ENCODE measurements at places on chromosomes 1 and 21.

DNA sequence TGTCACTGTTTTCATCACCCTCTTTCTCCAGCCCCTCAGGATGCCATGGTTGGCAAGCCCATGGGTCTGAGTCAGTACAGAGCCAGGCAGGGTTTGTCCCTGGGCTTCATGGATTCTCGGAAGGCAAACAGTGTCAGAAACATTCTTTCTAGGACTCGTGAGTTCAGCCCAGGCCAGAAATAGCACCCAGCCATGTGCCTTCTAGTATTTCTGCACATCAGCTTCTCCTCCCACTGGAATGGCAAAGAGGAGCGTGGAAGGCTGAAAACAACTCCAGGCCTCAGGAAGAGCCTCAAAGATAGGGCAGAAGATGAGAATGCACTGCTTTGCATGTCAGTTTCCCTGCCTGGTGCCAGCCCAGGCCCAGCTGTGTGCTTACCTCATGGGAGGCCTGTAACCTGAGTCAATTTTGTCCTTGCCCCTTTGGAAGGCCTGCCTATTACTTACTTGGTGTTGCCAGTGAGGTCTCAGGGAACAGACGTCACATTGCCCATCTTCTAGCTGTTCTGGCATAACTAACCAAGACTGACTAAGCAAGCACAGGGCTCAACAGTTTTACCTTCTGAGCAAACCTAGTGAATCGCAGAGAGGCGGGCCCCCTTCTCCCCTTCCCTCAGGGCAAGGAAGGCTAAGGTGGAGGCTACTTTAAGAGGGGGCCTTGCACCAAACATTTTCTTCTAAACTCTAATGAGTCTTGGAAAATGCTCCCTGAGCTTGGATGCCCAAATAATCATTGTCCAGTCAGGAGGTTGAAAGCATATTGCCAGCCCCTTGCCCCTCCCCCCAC, 42.4 kb downstream of the GLUL start:
- DNase-seq, result no peak

GRCh38 chr1:155083865-155084721, 5.5 kb downstream of the EFNA3 start:
- no peak for DNase-seq

GRCh38 chr1:36782785-36783184, 251.5 kb downstream of the GRIK3 start:
- DNase-seq, result no peak

DNA sequence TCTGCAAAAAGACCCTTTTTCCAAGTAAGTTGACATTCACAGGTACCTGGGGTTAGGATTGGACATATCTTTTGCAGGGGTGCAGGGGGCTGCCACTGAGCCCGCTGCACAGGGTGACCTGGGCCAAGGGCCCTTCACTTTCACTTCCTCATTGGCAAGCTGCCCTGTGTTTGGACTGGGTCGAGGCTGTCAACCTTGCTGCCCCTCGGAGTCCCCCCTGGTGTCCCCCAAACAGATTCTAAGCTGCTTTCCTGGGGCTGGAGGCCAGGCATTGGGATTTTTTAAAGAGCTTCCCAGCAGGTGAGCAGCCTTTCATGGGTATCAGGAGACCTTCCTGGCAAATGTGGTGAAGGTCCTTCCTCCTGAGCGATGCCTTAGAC, 7.9 kb upstream of the UMODL1 start:
- DNase-seq, result no peak

DNA sequence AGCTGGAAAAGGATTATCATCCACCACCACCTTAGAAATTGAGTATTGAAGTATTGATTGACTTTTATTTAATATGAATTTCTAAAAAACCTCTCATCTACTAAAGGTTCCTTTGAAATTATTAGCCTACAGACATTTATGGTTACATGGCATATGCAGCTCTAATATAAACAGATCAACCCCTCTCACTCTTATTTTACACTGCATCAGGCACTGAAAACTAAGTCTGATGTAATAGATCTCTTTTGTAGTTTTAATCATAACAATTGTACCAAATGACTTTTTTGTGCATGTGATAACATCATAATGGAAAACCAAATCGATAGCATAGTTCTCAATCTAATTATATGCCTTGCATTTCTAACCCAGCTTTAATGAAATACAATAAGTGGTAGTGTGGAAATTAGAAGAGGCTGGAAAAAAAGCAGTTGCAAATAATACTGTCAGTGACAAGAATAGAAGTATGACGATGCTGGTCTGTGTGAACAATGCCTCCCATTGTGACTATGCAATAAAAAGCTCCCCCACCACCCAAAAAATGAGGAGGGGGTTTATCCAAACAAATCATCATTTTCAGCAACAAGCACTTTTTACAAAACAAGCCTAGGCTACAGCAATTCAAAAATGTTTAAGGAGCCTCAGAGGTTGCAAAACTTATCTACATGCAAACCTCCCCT, 426.5 kb upstream of the NFIA start:
- no peak for DNase-seq

DNA sequence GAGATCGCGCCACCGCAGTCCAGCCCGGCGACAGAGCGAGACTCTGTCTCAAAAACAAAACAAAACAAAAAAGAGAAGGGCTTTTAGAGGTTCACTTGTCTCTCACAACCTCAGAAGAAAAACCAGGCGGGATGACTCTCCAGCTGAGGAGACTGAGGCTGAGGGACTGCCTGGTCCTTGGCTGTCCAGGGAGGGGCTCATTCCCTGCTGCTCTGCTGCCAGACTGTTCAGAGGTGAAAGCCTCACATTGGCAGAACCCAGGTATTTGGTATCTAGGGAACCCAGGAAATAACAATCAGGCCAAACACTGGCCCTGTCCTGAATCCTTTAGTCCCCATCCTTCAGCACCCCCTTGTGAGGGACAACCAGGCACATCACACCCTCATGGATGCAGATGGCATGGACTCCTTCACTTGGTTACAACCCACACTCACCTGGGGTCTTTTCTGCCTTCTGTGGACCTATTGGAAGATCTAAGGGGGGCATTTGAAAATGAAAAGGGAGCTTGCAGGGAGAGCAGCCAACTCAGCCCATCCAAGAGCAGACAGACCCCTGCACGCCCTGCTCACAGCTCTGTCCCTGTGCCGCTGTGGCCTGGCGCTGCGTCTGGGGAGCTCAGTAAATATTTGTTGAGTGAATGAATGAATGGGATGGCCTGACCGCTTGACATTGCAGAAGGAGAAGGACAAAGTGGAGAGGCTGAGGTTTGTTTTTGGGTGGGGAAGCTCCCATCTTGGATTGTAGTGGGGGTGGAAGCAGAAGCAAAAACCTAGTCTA, 33.4 kb downstream of the CD247 start:
- DNase-seq, result no peak

- DNase-seq, result no peak
These were observed 9.7 kb downstream of the C1orf216 start for GRCh38 chr1:35708952-35709351.

GRCh38 chr1:93638307-93638847, 43.3 kb downstream of the BCAR3 start:
- no peak for DNase-seq

DNA sequence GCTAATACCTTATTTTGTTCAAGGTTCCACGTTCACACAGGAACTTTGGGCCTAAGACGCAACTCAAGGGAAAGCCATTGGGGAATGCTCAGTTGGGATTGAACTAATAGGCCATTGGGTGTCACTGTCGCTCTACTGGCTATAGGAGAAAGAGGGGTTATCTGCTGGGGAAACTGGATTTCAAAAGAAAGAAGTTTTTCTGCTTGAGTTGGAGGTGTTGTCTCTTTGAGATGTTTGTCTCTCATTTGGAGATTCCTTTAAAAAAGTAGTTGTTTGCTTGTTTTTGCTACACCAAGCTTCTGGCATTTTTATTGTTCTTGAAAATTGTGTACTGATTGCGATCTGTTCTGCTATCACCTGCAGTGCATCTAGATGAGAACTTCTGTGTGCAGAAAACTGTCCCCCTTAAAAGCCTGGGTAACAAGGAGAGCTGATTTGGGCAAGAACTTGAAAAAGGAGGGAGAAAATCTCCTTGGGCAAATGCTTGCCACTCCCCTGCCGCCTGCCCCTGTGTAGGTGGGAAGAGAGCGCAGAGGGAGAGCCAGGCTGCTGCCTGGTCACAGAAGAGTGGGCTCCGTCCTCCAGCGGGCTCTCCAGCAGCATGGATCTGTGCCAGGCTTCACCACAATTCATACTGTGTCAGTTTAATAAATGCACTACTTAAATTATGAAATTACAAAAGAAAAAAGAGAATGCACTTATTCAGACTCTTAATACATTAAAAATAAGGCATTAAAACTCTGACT, 39.9 kb downstream of the PEX14 start:
- DNase-seq, result no peak

DNA sequence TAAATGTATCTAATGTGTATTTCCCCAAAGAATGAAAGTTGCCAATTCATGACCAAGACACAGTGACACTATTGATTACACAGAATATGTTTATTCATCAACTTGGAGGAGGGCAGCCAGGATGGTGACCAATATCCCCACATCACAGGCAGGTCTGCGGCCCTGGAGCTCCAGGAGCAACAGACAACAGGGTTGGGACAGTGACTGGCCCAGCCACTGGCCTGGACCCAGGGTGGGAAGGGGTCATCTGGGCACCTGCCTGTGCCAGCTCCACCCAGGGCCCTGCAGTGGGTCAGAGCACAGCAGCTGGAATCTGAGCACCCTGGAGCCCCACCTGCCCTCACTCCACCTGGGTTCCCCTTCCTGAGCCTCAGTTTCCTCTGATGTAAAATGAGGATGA, 466.1 kb downstream of the MATN1 start:
- no peak for DNase-seq

DNA sequence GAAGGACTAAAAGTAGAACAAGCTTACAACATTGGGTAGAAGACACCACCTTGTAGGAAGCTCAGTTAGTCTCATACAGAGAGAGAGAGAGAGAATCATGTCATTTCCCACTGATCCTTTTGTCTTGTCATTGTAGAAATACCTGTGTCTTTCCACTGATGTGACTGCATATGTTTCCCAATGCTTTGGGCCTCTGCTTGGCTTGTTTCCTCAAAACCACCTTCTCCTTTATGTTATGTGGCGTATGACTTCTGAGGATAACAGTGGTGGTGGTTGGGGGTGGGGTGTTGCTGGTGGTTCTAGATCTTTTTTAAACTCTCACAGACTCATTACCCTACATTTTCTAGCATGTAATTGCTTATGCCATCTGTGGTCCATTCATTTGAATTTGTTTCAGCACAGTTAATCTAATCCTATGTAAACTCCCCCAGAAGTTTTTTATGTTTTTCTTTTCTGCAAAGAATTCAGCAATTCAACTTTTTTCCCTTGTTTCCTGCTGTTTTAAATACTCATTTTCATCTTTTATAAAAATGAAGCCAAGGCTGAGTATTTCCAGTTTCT, 9.3 kb downstream of the RGL1 start:
- no peak for DNase-seq

DNA sequence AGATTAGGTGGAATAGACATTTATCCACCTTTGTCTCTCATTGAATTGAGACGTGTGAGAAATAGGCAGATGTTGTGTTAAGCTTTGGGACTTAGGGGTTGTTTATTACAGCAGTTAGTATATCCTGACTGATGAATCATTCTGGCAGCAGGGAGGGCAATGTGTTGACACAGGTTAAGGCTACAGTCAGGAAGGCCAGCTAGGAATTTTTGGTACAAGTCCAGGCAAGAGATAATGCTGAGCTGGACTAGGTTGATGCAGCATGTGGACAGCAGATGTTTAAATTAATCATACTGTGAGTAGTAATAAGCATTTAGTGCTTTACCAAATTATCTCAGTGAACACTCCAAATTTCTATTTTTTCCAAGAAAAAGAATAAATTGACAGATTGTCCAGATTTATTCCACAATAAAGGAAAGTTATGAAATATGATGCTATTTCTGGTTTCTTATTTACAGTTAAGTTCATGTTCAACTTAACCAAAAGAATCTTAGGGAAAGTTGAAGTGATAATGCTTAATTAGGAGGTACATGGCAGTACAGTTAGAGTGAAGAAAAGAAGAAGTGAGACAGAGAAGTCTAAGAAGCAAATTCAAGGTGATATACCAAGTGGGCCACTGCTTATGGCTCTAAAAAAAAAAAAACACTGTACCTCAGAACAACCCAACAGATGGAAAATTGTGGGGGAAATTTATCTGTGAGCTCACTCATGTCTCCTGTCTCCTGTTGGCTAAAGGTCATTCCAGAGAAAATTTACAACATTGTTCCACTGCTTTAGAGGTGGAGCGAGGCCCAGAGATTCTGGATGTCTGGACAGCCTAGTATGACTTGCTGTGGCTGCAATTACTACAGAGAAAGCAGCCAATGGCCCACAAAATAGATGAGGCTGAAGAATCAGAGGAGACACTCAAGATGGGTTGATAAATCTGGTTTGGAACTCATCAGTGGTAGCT, 102.7 kb upstream of the C21orf91 start:
- no peak for DNase-seq

DNA sequence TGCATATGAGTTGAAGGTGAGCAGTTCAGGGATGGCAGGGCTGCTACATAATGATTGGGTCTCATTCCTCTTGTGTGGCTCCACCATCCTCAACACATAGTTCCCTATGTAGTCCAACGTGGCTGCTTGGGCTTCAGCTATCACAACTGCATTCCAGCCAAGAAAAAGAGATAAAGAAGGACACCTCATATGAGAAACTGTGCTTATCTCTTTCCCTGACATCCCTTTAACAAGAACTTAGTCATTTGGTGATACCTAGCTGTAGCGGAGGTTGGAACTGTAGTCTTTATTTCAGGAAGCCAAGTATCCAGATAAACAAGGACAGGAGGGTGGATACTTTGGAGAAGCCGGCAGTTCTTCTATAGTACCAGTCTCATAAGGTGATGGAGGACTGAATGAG, 42.7 kb upstream of the DNASE2B start:
- DNase-seq, result no peak

GRCh38 chr1:6033986-6034749, 11.5 kb upstream of the KCNAB2 start:
- no peak for DNase-seq

GRCh38 chr21:29209696-29210095, 79.3 kb downstream of the MAP3K7CL start:
- no peak for DNase-seq

GRCh38 chr1:171233183-171233582, 15.1 kb upstream of the FMO1 start:
- DNase-seq, result no peak

DNA sequence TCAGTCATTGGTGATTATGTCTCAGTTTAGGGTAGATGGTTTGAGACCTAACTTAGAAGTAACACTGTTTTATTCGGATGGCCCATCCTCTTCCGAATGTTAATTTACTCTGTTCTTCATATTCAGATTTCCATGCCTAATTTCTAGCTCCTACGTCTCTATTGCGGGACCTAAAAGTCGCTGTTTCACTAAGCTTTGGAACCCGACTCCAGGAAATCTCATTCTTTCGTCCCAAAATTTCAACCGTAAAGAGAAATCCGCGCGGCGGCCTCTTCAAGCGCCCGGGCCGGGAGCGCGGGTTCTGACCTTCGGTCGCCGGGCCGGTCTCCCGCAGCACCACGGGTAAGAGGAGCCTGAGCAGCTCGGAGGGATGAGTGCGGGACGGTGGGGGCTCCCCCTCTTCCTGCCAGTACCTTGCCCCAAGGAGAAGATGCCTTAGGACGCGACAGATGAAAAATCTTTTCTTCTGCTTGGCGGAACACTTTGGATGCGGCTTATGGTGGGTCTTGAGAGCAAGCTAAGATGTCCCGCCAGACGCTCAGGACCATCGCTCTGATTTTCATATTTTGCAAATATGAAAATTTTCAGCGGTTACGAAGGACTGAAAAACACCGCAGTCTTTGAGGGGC, 128.7 kb downstream of the PPIAL4G start:
- DNase-seq, result no peak

Measured in cortex of kidney (tissue), 1 donor.